Progenitor cell of endocrine pancreas (in vitro differentiated cells): ENCODE measurements at places on chromosomes 3 and 15.

- no peaks in the 10 kb centered on the region for H3K4me1 ChIP-seq
- H3K4me3 ChIP-seq: no peak overlapping the region
- H3K27me3 ChIP-seq: no peaks in the 10 kb centered on the region
- H3K36me3 ChIP-seq: no peaks in the 10 kb centered on the region
- H3K27ac ChIP-seq: no peak overlapping the region
Observed at GRCh38 chr3:172673210-172673679, 37.6 kb downstream of the NCEH1 start.

DNA sequence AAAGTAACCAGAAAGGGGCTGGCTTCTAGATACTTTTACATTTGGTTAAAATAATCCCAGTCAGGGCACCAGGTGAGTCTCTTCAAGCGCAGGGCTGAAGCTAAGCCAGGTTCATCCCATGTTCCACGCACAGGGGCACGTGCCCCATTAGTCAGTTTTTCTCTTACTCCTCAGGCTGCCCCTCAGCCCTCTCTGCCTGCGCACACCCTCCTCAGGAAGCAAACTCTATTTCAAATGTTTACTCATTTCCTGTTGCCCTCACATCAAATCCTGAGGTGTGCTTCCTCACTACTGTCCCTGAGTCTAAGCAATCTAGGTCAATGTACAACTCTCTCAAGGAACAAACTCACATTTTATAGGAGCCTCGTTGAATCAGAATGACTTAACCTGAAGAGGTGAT, 48.5 kb downstream of the THBS1 start:
- no peak overlapping the region for H3K4me3 ChIP-seq
- H3K27me3 ChIP-seq: no peaks in the 10 kb centered on the region
- no peak for DNase-seq
- H3K27ac ChIP-seq: no peak overlapping the region
- H3K4me1 ChIP-seq: peaks cover 3% of the 10 kb centered on the region

GRCh38 chr15:60548101-60548500, 69.2 kb upstream of the ICE2 start:
- no peak for DNase-seq
- no peaks in the 10 kb centered on the region for H3K27me3 ChIP-seq

DNA sequence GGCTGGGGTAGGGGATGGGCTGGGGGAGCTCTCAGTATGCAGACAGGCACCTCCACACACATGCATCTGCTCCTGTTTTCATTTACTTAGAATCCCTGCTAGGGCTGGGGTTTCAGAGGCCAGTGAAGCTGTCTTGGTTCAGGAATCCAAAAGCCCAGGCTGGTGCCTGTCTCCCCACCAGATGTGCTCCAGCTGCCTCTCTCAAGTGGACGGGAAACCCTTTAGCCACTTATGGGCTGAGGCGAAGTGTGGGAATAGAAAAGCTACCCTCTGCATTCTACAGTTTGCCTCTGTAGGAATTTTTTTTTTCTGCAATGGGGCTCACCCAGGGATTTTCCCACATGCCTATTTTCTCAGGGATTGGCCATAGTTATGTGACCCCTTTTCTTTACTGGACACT, 72.5 kb downstream of the ATP2B2 start:
- no peak overlapping the region for H3K27ac ChIP-seq
- H3K4me1 ChIP-seq: no peaks in the 10 kb centered on the region
- peaks cover 7% of the 10 kb centered on the region for H3K27me3 ChIP-seq
- DNase-seq: no peak
- H3K36me3 ChIP-seq: no peaks in the 10 kb centered on the region

- DNase-seq: no peak
- no peak overlapping the region for H3K4me3 ChIP-seq
- peaks cover 5% of the 10 kb centered on the region for H3K4me1 ChIP-seq
- H3K27ac ChIP-seq: no peak overlapping the region
- peaks cover 3% of the 10 kb centered on the region for H3K36me3 ChIP-seq
Observed at GRCh38 chr15:43896543-43896942, 69.7 kb downstream of the WDR76 start.

- H3K4me1 ChIP-seq: peaks cover 8% of the 10 kb centered on the region
- H3K27ac ChIP-seq: no peak overlapping the region
- peak; percentile 46 for DNase-seq
- H3K36me3 ChIP-seq: peaks cover 9% of the 10 kb centered on the region
- H3K4me3 ChIP-seq: no peak overlapping the region
- H3K27me3 ChIP-seq: no peaks in the 10 kb centered on the region
Observed at GRCh38 chr15:100627789-100628395, 25.5 kb downstream of the ASB7 start.

DNA sequence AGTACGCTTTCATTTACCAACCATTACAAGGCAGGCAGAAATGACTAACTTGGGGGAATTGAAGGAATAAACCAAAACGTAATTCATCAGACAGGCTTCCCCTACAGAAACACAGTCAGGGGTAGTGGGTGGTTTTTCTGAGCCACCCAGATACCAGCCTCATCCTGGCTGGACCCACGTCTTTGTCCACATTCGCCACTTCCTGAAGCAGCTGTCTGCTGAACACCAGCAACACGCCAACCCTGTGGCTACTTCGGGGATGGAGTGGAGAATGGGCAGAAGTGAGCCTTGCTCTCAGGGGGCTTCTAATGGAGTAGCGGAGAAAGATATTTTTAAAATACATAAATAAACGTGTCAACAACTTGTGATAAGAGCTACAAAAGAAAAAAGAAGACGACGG, 40.1 kb downstream of the SYNM start:
- peaks cover 29% of the 10 kb centered on the region for H3K4me1 ChIP-seq
- no peak overlapping the region for H3K27ac ChIP-seq
- H3K27me3 ChIP-seq: no peaks in the 10 kb centered on the region
- peaks cover 11% of the 10 kb centered on the region for H3K36me3 ChIP-seq
- H3K4me3 ChIP-seq: no peak overlapping the region
- no peak for DNase-seq

DNA sequence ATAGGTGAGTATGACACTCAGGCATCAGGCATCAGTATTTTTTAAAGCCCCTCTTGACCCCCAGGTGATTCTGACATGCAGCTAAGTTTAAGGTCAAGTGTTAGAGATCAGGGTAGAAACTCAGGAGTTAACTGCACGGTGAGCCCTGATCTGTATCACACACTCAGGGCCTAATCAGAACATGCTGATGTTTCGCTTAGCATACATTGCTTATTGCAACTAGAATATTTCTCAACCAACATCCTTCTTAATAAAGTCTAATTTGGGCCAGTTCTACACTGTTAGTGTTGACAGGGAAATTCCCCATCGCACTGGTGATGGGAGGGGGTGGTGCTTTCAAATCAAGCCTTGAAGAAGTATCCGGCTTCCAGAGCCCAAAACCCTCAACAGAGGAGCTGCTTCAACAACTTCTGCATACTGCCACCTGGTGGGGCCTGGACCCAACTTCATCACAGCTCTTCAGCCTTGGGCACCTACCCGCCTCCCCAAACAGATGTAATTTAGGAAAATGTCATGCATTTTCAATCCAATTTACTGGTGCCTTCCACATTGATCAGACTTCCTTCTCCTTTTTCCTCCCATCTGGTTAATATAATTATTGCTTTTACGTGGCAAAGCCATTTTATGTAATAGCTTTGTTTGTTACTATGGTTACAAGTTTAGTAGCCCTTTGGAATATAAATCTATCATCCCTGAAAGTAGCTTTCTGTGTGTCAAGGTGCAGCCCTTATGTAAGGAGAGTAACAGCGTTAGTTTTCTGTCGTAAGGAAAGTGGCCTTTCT, 312.2 kb downstream of the RORA start:
- H3K4me3 ChIP-seq: no peak overlapping the region
- no peaks in the 10 kb centered on the region for H3K36me3 ChIP-seq
- H3K27me3 ChIP-seq: no peaks in the 10 kb centered on the region
- H3K27ac ChIP-seq: peak overlapping the region; percentile 90

DNA sequence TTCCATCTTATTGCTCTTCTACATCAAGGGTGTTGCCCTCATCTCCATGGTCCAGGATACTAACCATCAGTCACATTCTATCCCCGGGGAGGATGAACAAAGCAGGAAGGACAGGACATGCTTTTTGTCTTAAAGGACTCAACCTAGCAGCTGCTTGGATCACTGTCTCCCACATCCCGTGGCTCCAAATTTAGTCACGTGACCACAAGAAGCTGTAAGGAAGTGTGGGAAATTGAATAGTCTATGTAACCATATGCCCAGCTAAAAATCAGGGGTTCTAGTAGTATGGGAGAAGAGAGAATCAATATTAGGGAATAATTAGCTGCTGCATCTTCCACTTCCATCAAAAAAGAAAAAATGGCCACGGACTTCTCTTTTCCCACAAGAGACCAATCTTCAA, 18.2 kb upstream of the CMSS1 start:
- no peak for DNase-seq
- H3K27me3 ChIP-seq: no peaks in the 10 kb centered on the region
- no peak overlapping the region for H3K4me3 ChIP-seq
- H3K27ac ChIP-seq: no peak overlapping the region

- H3K27me3 ChIP-seq: peaks cover 8% of the 10 kb centered on the region
- H3K36me3 ChIP-seq: peaks cover 11% of the 10 kb centered on the region
- DNase-seq: no peak
- peak overlapping the region; percentile 87 for H3K27ac ChIP-seq
- H3K4me1 ChIP-seq: peaks cover 39% of the 10 kb centered on the region
- H3K4me3 ChIP-seq: peak overlapping the region; percentile 90
Observed at GRCh38 chr15:75646112-75646943, 1.4 kb upstream of the SNX33 start.

GRCh38 chr3:3821777-3822176, 22.5 kb downstream of the LRRN1 start:
- H3K4me3 ChIP-seq: no peak overlapping the region
- no peaks in the 10 kb centered on the region for H3K27me3 ChIP-seq
- H3K27ac ChIP-seq: no peak overlapping the region
- peaks cover 28% of the 10 kb centered on the region for H3K36me3 ChIP-seq

DNA sequence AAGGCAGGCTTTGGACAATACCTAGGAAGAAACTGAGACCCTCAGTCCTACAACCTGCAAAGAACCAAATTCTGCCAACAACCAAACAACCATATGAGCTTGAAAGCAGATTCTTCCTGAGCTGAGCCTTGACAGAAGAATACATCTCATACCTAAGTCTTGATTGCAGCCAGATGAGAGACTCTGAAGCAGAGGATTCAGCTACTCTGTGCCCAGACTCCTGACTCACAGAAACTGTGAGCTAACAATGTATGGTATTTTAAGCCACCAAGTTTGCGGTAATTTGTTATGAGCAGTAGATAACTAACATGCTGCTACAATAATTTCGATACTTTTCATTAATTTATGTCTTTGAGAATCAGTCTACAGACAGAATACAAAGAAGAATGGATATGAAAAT, 325.1 kb upstream of the CBLB start:
- DNase-seq: no peak
- H3K4me3 ChIP-seq: no peak overlapping the region
- no peak overlapping the region for H3K27ac ChIP-seq

- no peak overlapping the region for H3K27ac ChIP-seq
- no peak for DNase-seq
- H3K27me3 ChIP-seq: peaks cover 11% of the 10 kb centered on the region
- H3K4me3 ChIP-seq: no peak overlapping the region
Observed at GRCh38 chr3:150077581-150078247, 107.0 kb upstream of the PFN2 start.

GRCh38 chr3:36823806-36824205, 59.5 kb upstream of the DCLK3 start:
- H3K36me3 ChIP-seq: no peaks in the 10 kb centered on the region
- no peaks in the 10 kb centered on the region for H3K27me3 ChIP-seq
- H3K4me1 ChIP-seq: no peaks in the 10 kb centered on the region
- DNase-seq: no peak

- H3K27ac ChIP-seq: no peak overlapping the region
- peaks cover 23% of the 10 kb centered on the region for H3K4me1 ChIP-seq
- no peak for DNase-seq
- peaks cover 4% of the 10 kb centered on the region for H3K36me3 ChIP-seq
- H3K4me3 ChIP-seq: no peak overlapping the region
Observed at GRCh38 chr3:139564294-139564861, 24.8 kb upstream of the RBP1 start.

GRCh38 chr15:50484781-50485180, 60.6 kb downstream of the USP8 start:
- H3K4me1 ChIP-seq: no peaks in the 10 kb centered on the region
- H3K27ac ChIP-seq: no peak overlapping the region
- no peaks in the 10 kb centered on the region for H3K27me3 ChIP-seq
- H3K4me3 ChIP-seq: no peak overlapping the region
- peaks cover 25% of the 10 kb centered on the region for H3K36me3 ChIP-seq

DNA sequence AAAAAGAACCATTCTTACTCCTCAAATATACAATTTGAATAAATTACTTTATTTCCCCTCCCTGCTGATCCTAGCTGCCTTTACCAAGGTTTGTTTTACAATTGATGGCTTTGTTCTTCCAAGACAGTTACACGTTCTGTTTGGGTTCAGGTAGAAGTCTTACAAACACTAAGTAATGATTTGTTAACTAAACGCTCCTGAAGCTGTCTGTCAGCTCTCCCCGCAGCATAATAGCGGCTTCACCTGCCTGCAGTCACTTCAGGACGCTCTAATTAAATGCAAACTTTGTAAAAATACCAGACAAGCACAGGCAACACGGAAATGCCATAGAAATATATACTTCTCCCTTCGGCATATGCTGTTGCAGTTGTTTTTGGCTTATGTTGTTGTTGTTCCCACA, 176.4 kb upstream of the MDFIC2 start:
- peak overlapping the region; percentile 40 for H3K4me3 ChIP-seq
- peak overlapping the region; percentile 30 for H3K27ac ChIP-seq

- peaks cover 14% of the 10 kb centered on the region for H3K27me3 ChIP-seq
- no peaks in the 10 kb centered on the region for H3K36me3 ChIP-seq
- H3K4me3 ChIP-seq: no peak overlapping the region
- H3K4me1 ChIP-seq: no peaks in the 10 kb centered on the region
- DNase-seq: no peak
- no peak overlapping the region for H3K27ac ChIP-seq
Observed at GRCh38 chr15:78408961-78409360, 29.1 kb upstream of the IREB2 start.

DNA sequence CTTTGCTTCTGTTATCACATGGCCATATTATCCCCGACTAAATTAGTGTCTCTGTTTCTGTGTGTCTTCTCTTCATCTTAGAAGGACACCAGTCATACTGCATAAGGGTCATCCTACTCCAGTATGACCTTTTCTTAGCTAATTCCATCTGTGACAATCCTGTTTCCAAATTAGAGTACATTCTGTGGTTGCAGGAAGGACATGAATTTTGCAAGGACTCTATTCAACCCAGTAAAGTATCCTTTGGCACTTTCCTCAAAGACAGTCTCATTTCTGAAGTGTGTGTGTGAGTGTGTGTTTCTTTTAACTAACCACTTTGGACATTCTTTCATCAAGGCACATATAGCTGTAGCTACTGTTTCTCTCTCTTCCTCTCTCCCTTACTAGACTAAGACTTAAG, 15.2 kb upstream of the MME start:
- no peaks in the 10 kb centered on the region for H3K4me1 ChIP-seq
- no peaks in the 10 kb centered on the region for H3K36me3 ChIP-seq
- DNase-seq: no peak
- H3K27ac ChIP-seq: no peak overlapping the region
- H3K4me3 ChIP-seq: no peak overlapping the region
- no peaks in the 10 kb centered on the region for H3K27me3 ChIP-seq

GRCh38 chr3:11671648-11672100, 28.0 kb upstream of the VGLL4 start:
- H3K4me1 ChIP-seq: peaks cover 9% of the 10 kb centered on the region
- peaks cover 2% of the 10 kb centered on the region for H3K36me3 ChIP-seq
- DNase-seq: no peak
- no peak overlapping the region for H3K4me3 ChIP-seq
- H3K27ac ChIP-seq: no peak overlapping the region
- H3K27me3 ChIP-seq: no peaks in the 10 kb centered on the region

- no peak for DNase-seq
- H3K4me1 ChIP-seq: no peaks in the 10 kb centered on the region
- no peak overlapping the region for H3K27ac ChIP-seq
- H3K27me3 ChIP-seq: peaks cover 9% of the 10 kb centered on the region
Observed at GRCh38 chr3:36597422-36597821, 166.9 kb downstream of the DCLK3 start.

- no peak overlapping the region for H3K27ac ChIP-seq
- peaks cover 3% of the 10 kb centered on the region for H3K36me3 ChIP-seq
- H3K4me1 ChIP-seq: peaks cover 7% of the 10 kb centered on the region
- no peak overlapping the region for H3K4me3 ChIP-seq
- DNase-seq: no peak
Observed at GRCh38 chr3:52108302-52109232, 45.7 kb downstream of the POC1A start.
